Karpas-422 (cell line): ENCODE measurements at places on chromosomes 13 and 19.

DNA sequence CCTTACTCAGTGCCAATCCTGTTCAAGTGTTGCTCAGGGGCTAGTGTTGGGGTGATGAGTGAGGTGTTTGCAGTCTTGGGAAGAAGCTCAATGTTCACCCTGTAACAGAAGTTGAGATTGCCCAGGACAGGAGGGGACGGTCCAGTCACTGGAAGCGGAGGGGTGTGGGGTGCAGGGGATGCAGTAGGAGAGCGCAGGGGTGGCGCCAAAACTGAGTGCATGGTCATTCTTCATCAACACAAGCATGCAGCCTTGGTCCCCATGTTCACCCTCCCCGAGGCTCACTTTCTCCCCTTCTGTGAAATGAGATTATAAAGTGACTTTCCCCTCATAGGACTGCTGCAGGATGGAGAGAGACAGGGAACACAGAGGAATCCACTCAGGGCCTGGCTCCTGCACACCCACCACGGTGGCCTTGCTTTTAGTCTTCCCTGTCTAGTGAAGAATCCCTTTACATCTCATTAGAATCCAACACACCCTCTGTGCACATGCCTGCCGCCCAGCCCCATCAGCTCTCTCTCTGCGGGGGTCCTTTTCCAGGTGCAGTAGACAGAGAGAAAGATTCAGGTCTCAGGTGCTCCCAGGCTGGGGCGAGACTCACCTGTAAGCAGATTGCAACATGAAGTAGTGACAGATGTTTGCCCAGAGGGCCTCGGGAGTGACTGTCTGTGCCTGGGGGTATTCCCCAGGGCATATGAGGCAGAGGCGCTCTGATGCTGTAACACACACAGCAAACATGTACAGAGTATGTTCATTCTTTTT lies 93.2 kb downstream of the TSHZ3 start:
- no peak for DNase-seq

DNA sequence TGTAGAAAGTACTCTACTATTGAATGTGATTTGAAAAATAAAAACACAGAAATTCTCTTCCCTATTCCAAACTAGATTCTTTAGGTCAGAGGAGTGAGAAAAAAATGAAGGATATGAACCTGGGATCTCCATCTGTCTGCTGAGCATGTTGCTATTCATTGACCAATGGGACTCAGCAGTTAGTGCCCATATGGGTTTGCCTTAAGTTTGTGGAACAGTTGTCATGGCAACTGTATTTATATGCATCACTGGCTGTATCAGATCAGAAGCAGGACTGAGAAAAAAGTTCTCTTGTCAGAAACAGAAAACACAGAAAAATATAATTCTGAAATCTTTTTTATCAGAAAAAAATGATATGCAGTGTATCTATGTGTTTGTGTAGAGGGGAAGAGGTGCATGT lies 73.3 kb upstream of the ATXN8OS start:
- no peak for DNase-seq

DNA sequence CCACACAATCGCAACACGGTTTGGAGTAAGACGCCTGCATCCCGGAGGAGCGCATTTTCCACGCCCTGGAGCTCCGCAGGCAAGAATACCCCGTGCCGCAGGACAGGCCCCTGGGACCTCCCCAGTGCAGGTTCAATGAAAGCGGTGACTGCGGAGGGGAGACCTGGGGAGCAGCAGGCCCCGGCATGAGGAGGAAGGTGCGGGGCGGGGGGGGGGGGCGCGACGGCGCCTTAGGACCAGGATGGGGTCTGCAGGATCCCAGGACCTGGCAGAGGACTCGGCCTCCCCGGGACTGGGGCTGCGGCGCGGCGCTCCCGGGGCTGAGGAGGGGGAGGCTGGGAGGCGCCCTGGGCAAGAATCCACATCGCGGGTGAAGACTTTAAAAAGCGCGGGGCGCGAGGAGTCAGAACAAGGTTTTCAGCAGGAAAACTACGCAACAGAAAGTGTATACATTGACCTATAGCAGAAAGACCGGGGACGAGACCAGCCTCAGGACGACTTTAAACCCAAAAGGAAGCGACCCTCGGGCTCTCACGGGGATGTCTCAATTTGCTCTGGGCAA lies 432 bp downstream of the ZNF611 start:
- peak; percentile 70 for DNase-seq

GRCh38 chr13:43360892-43361610 lies 337.7 kb downstream of the DNAJC15 start:
- DNase-seq: no peak

DNA sequence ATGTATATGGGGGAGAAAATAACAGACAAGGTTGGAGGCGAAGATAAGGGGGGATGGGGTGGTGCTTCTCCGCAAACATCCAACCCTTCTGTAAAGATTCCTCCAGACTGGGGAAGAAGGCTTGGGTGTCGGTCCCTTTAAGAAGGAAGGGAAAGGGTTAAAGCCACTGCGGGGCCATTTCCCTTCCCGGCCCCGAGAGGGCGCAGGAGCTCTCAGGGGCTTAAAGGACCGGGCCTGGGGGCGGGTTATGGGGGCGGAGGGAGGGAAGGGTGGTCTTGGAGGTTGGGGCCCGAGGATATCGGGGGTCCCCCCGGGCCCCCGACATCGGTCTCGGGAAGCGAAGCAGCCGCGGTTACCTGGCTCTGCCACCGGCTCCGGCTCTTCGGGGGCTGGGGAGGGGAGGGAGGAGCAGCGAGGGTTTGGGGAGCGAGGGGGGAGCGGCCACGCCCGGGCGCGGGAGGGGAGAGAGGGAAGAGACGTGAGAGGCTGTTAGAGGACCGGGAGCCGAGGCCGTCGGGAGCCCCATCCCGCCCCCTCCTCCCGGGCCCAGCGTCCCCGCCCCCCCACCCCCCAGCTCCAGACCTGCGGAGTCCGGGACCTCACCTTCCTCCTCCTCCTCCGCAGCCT lies 2.8 kb downstream of the TNNT1 start:
- DNase-seq: peak; percentile 92

- DNase-seq: no peak
These were observed 1.8 kb downstream of the SBK3 start for GRCh38 chr19:55543567-55543966.
